Breast epithelium (tissue), 4 donors: ENCODE measurements at places on chromosomes 5 and 9. TPM values are rescaled to one million over a fixed set of nuclear protein-coding genes. Genes with fewer than 3 reads are reported as not detected.

Gene PGGT1B
- 15.7 TPM for total RNA-seq

- peak overlapping the region; percentile 14 for H3K4me3 ChIP-seq
- H3K27ac ChIP-seq, result no peak overlapping the region
- H3K36me3 ChIP-seq, result no peaks in the 10 kb centered on the region
- no peaks in the 10 kb centered on the region for H3K4me1 ChIP-seq
These were observed 10.5 kb downstream of the NR2F1-AS1 start for GRCh38 chr5:93570294-93571113.

DNA sequence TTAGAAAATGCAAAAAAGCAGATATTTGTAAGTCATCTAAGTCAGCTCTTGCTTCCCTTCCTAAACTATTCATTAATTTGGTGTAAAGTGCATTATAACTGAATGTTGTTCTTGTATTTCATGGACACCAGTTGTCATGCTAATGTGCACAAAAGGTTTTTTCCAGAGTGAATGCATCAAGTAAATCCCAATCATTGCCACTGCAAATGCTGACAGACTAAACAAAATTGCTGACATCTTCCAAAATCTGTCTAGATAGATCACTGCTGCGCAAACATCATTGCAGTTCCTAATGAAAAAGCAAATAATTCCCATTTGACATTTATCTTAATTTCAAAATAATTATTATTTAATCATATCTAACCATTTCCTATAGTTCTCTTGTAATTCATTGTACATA is 161.7 kb downstream of the PDE4D start:
- H3K4me3 ChIP-seq, result no peak overlapping the region
- no peak for DNase-seq
- no peaks in the 10 kb centered on the region for H3K27me3 ChIP-seq
- H3K27ac ChIP-seq, result no peak overlapping the region

Gene PCDHGB2
- 6.2 TPM for total RNA-seq

DNA sequence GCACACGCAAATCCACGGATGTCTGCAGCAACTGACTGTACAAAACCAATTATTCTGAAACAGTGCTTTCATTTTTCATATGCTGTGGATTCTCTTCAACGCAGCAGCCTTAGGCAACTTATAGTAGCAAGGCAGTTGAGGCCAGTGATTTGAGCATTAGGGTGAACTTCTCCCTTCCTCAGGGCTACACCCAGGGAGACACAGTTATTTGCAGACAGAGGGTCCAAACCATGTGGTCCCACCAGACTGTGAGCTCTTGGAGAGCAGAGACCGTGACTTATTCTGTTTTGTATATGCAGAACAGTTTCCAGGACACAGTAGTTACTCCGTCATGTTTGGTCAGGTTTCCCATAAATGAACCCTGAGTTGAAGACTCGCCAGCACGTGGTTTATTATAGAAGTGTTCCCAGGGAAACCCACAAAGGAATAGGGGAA is 19.0 kb upstream of the WHRN start:
- no peak overlapping the region for H3K27ac ChIP-seq
- DNase-seq, result no peak
- no peaks in the 10 kb centered on the region for H3K27me3 ChIP-seq
- no peaks in the 10 kb centered on the region for H3K4me1 ChIP-seq

Gene LRRC19
- not detected for total RNA-seq

Gene PFN3
- total RNA-seq, result not detected

DNA sequence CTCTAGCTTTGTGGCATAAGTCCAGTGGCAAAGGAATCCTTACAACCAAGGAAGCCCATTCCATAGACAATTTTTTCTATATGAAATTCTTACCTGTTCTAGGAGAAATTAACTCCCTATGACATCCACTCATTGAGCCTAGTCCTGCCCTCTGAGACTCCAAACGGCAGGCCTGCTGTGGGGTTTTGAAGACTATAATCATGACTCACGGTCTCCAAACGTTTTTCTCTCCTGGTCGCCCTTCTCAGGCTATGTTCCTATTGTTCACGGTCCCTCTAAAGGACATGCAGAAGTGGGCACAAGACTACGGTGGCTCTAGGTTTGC is 611 bp downstream of the EXOSC3 start:
- H3K36me3 ChIP-seq, result no peaks in the 10 kb centered on the region
- H3K27ac ChIP-seq, result peak overlapping the region; percentile 78
- DNase-seq, result no peak
- peak overlapping the region; percentile 99 for H3K4me3 ChIP-seq

- H3K4me3 ChIP-seq, result no peak overlapping the region
- no peaks in the 10 kb centered on the region for H3K36me3 ChIP-seq
- no peaks in the 10 kb centered on the region for H3K27me3 ChIP-seq
- peak; percentile 7 for DNase-seq
These were observed 45.2 kb upstream of the NEK6 start for GRCh38 chr9:124212381-124213050.

Gene SERF1A
- total RNA-seq, result 4.8 TPM

DNA sequence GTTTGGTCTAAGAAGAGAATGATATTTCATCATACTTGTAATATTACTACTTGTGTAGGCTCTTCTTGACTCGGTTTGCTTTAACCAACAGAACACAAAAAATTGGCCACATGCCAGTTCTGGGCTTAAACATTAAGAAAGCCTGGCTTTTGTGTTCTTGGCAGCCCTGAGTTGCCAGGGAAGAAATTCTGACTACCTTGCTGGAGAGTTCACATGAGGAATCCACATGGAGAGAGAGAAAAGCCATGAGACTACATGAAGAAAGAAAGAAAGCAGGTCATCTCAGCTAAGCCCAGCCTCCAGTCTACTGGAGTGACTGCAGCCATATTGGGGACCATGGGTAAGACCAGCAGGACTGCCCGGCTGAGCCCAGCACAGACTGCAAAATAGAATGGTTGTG is 524.8 kb downstream of the RAB3C start:
- no peaks in the 10 kb centered on the region for H3K27me3 ChIP-seq
- no peak overlapping the region for H3K27ac ChIP-seq
- no peak for DNase-seq
- H3K4me3 ChIP-seq, result no peak overlapping the region
- no peaks in the 10 kb centered on the region for H3K36me3 ChIP-seq

Gene SARDH
- 2.0 TPM for total RNA-seq

GRCh38 chr9:6944093-6944551 is 186.3 kb downstream of the KDM4C start:
- H3K27me3 ChIP-seq, result no peaks in the 10 kb centered on the region
- no peak overlapping the region for H3K4me3 ChIP-seq
- no peak overlapping the region for H3K27ac ChIP-seq
- H3K4me1 ChIP-seq, result no peaks in the 10 kb centered on the region
- DNase-seq, result no peak

- H3K4me3 ChIP-seq, result no peak overlapping the region
- no peaks in the 10 kb centered on the region for H3K27me3 ChIP-seq
- no peaks in the 10 kb centered on the region for H3K36me3 ChIP-seq
- no peak overlapping the region for H3K27ac ChIP-seq
These were observed 3.8 kb upstream of the C9 start for GRCh38 chr5:39368116-39368515.

DNA sequence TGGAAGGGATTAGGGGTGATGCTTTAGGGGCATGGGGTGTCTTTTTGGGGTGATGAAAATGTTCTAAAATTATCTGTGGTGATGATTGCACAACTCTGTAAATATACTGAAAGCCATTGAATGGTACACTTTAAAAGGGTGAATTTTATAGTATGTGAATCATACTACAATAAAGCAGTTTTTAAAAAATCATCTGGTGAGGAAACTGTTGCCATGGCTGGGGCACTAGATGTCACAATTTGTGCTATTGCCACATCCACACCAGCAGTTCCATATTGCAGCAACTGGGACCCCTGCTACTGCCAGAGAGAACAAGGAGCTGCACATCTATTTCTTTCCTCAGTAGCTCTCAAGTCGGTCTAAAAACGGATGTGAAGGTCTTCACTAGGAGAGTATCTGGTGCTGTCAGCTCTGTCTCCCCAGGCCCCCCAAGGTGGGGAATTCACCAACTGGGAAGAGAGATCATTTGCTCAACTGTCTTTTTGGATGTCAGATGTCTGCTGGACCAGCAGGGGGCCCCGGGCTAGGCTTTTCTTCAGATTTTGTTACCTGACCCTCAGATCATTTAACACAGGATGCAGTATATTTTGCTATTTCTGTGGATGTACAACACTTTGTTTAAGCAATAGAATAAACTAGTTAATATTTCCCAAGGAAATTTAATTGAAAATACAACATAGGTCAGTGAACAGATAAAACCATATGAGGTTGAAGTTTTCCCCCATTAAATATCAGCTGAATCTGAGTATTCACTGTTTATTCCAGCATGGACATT is 13.2 kb downstream of the CMYA5 start:
- H3K27me3 ChIP-seq, result no peaks in the 10 kb centered on the region
- H3K4me1 ChIP-seq, result no peaks in the 10 kb centered on the region
- H3K4me3 ChIP-seq, result no peak overlapping the region
- peak overlapping the region; percentile 89 for H3K27ac ChIP-seq

Gene CMYA5
- total RNA-seq, result 5.0 TPM

DNA sequence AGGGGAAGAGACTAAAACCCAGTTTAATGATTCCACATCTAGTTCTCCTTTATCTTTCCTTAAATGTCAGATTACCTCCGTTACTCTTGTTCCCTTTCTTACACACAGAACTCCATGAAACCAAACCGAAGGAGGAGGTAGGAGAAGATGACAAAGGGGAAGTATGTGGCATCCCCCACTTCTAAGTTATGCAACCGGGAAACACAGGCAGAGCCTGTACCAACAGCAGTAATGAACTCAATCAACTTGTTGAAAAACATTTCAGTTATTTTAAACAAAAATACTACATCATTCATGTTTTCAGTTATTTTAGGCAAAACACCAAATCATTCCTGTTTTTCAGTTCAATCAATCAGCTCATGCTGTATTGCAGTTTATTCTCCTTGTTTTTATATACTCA is 101.8 kb downstream of the PCSK1 start:
- H3K36me3 ChIP-seq, result no peaks in the 10 kb centered on the region
- no peaks in the 10 kb centered on the region for H3K27me3 ChIP-seq
- H3K4me3 ChIP-seq, result no peak overlapping the region
- no peak for DNase-seq

Gene ZFP62
- 35.4 TPM for total RNA-seq

DNA sequence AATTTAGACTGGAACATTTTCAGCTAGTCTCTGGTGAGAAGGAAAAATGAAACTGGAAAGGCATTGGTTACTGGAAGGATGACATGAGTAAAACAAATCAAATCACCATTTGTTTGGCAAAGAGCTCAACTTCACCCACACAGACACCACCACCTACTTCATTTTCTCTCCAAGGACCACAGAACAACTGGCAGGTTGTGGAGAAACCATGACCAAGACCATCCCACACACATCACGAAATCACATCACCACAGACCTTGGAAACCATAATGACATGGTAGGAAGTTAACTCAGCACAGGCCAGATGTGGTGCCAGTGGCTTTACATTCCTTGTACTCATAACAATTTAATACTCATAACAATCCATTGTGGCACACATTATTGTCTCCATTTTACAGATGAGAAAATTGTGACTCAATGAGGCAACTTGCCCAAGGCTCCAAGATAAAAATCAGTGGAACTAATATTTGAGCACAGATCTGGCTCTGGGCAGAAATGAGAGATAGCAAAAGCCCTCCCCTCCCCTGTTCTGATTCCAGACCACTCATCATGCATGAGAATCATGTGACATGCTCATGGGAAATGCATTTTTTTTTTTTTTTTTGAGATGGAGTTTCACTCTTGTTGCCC is 7.5 kb downstream of the OR1K1 start:
- H3K4me1 ChIP-seq, result no peaks in the 10 kb centered on the region
- no peaks in the 10 kb centered on the region for H3K36me3 ChIP-seq
- no peak for DNase-seq
- H3K27me3 ChIP-seq, result no peaks in the 10 kb centered on the region
- H3K27ac ChIP-seq, result no peak overlapping the region

GRCh38 chr9:130995086-130996011 is 13.6 kb upstream of the LAMC3 start:
- DNase-seq, result no peak
- no peaks in the 10 kb centered on the region for H3K4me1 ChIP-seq
- no peak overlapping the region for H3K4me3 ChIP-seq
- no peak overlapping the region for H3K27ac ChIP-seq

DNA sequence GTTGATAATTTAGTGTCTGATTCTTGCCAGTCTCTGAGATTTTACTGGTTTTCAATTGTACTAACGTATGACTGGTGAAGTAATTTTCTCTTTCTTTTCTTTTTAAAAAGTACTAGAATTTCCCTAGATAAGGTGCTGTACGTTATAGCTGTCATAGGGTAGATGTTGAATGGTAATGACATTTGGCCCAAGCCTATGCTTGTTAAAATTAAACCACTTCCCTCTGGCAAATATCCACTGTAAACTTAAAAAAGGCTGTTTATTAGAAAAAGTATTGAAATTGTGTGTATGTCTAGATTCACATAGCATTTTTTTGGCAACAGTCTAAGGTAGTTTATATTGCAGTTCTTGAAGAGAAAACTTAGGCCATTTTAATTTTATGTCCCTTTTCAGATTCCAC is 97.6 kb downstream of the NNT start:
- H3K27me3 ChIP-seq, result no peaks in the 10 kb centered on the region
- peaks cover under 1% of the 10 kb centered on the region for H3K36me3 ChIP-seq
- no peak for DNase-seq
- no peak overlapping the region for H3K27ac ChIP-seq

DNA sequence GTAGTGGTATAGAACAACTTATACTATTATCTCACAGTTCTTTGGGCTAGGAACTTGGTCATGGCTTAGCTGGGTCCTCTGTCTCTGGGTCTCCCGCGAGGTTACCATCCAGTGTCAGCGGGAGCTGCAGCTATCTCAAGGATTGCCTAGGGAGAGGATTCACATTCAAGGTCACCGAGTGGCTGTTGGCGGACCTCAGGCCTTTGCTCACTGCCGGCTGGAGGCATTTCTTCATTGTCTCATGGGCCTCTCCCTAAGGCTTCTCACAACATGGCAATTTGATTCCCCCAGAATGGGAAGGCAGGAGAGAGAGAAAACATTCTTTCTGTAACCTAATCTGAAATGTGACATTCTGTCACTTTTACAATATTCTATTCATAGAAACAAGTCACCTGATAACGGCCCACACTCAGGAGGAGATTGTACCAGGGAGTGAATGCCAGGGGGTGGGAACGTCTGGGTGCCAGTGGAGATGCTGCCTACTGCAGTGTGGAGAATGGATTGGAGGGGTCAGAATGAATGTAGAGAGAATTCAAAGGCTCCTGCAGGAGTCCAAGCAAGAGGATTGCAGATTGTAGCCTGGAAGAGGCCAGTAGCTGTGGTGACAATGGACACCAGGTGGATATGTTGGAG is 29.5 kb upstream of the ANKRD18A start:
- H3K27ac ChIP-seq, result no peak overlapping the region
- DNase-seq, result no peak
- H3K27me3 ChIP-seq, result no peaks in the 10 kb centered on the region
- H3K4me3 ChIP-seq, result no peak overlapping the region
